Activated CD4-positive, alpha-beta T cell treated with anti-CD3 and anti-CD28 coated beads for 4 hours (primary cell): ENCODE measurements at places on chromosomes 11 and 22.

DNA sequence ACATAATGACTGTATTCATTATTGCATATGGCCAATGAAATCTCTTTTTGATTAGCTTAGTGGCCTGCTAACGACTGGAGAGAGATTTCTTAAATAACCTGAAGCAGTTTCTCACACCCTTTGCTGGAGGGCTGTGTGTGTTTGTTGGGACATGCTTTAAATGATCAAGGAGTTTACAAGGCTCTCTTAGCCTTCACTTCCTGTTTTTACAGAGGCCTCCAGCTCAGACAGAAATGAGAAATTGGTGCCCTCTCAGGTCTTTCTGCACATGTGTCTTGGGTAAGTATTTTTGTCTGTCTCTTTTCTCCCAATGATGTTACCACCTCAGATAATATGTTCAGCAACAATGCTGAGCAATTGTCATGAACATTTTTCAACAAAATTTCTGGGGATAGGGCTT is 884.4 kb upstream of the CNTN5 start:
- no peak for DNase-seq

- DNase-seq = no peak
These were observed 52.4 kb downstream of the MIAT start for GRCh38 chr22:26709617-26710390.

DNA sequence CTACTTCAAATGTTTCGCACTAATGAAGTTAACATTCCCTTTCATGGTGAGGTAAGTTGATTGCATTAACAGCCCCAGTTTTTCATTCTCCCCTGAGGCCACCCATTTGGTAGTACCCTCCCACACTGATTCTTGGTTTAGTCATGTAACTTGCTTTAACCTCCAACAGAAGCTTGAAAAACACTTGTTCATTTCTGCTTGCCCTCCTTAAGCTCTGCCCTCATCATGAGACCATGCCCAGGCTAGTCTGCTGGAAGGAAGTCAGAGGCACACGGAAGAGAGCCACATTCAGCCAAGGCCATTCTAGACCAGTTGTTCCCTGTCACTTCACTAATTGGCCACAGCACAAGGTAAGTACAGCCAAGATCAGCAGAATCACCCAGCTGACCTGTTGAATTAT is 50.7 kb upstream of the CD44 start:
- no peak for DNase-seq

GRCh38 chr11:33463059-33463458 is 205.9 kb downstream of the HIPK3 start:
- DNase-seq = no peak

DNA sequence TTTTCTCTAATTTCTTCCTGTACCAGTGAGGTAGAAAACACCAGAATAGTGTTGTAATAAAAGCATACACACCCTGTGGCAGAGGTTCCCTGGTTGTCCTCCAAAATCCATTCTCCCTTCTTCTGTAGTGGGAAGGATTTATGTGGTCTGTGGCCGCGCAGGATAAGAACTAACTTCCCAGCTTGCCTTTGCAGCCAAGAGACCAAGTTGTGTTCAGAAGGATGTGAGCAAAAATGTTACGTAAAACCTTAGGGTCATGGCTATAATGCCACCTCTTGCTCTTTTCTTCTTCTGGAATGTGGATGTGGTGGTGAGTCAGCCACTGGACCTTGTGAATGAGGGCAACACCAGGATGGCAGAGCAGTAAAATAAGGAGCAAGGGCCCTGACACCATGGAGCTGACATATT is 28.4 kb downstream of the CCDC90B start:
- no peak for DNase-seq

- no peak for DNase-seq
These were observed 6.3 kb upstream of the MCHR1 start for GRCh38 chr22:40673017-40673416.

- DNase-seq = no peak
These were observed 11.9 kb downstream of the CHID1 start for GRCh38 chr11:898540-899190.

DNA sequence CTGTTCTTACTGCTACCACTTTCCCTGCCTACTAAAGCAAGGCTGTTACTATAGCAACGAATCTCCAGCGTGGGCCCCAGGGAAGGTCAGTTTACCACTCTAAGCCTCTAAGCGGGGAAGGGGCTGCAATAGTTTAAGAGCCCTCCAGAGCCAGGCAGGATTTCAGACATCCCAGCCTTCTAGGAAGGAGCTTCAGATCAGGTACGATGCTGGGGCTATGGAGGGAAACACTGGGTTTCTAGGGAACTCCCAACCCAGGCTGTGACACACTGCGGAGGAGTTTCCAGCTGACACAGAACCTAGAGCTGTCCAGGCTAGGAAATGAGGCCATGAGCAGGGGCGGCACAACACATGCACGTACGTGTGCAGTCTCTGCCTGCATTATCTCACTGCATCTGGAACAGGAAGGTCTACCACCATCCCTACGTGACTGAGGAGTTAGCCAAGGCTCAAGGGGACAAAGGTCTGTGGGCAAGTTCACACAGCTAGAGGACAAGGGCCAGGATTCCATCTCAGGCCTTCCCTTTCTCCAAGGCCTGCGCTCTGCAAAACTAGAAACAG is 20.4 kb downstream of the HPS4 start:
- DNase-seq = no peak

- no peak for DNase-seq
These were observed 610.5 kb downstream of the INSC start for GRCh38 chr11:15725246-15725645.

DNA sequence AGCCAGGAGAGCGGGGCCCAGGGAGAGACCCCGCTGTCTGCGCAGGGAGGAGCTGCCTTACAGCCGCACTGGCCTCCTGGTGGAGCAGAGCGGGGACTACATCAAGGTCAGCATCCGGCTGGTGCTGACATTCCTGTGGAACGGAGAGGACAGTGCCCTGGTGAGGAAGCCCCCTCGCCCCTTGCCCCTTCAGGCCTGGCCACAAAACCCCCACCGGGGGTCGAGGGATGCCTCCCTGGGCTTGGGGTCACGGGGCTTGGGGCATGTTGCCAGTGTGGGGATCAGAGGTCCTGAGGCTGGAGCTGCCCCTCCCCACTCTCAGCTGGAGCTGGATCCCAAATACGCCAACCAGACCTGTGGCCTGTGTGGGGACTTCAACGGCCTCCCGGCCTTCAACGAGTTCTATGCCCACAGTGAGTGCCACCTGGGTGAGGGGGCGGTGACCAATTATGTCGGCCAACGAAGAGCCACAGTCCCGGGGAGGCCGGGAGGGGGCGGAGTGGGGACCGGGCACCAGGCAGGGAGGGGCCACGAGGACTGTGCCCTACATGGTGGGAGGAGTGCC is 4.2 kb downstream of the MUC5B start:
- DNase-seq = no peak

- no peak for DNase-seq
These were observed 16.3 kb upstream of the RBM4B start for GRCh38 chr11:66694056-66694410.

DNA sequence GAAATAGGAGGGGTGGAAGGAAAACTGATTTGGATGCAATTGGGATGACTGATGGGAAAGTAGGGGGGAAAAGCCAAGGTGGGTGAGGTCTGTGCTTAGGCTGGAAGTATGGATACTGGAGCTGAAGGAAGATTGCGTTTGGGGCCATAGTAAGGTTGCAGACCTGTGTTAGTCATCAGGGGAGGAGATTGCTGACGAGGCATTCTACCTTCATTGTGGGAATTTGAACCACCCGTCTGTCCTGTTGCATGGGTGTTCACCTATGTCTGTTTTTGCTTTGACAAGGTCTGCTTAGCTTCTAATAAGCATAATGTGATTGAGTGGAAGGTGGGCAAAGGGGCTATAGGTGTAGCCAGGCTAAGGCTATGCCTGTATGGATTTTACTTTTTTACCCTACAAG is 323.8 kb downstream of the BLID start:
- DNase-seq = no peak

GRCh38 chr11:37504060-37504611 is 906.1 kb upstream of the RAG2 start:
- DNase-seq = no peak

DNA sequence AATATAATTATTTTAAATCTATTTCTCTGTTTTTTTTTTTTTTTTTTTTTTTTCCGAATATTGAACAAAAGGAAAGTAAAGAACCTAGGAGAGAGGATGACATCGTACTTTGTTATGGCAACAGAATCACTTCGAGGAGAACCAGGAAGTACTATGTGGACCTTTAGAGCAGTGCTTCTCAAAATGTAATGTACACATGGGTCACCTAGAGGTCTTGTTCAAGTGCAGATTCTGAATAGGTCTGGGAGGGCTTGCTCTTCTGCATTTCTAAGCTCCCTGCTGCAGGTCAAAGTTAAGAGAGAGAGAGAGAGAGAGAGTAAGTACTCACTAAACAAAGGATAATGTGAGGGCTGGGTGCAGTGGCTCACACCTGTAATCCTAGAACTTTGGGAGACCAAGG is 419.5 kb upstream of the TENM4 start:
- DNase-seq = no peak

GRCh38 chr11:114078423-114078822 is 18.9 kb downstream of the ZBTB16 start:
- DNase-seq = no peak

GRCh38 chr11:69904161-69904973 is 85.2 kb upstream of the FGF3 start:
- no peak for DNase-seq

DNA sequence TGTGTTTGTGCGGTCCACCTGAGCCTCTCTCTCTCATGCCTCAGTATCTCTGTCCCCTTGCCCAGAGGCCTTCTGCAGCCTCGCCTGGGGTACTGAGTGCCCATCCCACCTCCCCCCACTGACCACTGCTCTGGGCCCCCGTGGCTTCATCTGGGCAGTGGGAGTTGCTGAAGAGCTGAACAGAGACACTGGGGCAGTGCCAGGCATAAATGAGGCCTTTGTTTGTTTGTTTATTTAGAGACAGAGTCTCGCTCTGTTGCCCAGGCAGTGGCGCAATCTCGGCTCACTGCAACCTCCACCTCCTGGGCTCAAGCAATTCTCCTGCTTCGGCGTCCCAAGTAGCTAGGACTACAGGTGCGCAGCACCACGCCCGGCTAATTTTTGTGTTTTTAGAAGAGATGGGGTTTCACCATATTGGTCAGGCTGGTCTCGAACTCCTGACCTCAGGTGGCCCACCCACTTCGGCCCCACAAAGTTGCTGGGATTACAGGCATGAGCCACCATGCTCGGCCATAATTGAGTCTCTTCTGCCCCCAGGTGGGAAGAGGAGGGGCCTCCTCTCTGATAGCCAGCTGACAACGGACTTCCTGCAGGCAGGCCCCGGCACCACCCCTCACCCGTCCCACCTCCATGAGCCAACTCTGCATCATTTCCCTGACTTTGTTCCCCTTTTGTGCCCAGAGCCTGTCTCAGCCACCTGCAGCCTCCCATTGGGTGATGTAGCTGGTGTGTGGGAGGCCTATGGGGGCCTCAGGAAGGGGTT is 9.3 kb downstream of the CRYBB3 start:
- DNase-seq = no peak

DNA sequence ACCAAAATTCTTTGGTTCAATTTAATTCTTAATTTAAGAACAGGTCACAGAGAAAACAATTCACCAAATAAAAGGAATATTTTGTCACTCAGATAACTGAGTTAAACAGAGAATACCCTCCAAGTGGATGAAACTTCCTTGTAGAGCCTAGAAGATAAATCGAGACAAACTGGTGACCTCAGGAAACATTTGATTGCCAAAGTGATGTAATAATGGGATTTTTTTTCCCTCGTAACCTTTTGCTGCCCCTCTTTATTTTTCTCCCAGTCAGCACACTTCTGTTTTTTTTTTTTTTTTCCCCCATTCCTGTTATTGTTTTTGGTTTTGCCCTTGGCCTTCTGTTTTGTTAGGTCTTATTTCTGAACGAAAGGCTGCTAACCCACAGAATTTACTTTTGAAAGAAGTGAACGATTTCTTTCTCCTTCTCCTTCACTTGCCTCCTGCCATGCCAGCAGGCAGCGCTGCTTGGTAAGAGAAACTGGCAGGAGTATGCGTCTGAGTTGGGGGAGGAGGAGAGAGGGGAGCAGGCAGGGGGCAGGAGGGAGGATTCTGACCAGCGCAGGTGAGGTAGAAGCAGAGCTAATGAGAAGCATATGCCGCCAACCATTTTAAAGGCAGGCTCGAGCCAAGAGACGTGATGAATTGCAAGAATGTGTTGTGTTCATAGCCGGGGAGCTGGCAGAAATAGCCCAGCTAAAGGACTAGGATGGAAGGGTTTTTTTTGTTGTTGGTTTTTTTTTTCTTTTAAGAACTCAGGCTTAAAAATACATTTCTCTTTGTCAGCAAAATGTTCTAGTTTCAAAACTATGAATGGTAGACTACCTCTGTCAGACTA is 121.9 kb upstream of the MTMR2 start:
- DNase-seq = no peak

- no peak for DNase-seq
These were observed 65.1 kb downstream of the PRSS23 start for GRCh38 chr11:86865436-86865835.

- DNase-seq = no peak
These were observed 4.0 kb downstream of the SCYL1 start for GRCh38 chr11:65528819-65529350.

DNA sequence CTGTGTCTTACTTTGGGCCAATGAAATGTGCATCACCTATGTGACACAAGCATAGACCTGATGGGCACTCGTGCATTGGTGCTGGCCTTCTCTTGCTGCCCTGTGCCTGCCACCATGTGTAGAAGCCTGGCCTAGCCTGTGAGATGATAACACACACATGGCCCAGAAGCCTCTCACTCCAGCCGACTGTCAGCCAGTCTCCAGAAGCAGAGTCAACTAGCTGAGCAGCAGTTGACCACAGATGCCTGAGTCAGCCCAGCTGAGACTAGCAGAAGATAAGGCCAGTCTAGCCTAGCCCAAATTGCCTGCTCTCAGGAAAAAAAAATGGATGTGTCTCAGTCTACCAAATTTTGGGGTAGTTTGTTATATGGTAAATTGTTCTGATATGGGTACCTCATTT is 46.2 kb downstream of the CSNK2A3 start:
- DNase-seq = no peak

- no peak for DNase-seq
These were observed 9.5 kb upstream of the GGA1 start for GRCh38 chr22:37599153-37599552.

DNA sequence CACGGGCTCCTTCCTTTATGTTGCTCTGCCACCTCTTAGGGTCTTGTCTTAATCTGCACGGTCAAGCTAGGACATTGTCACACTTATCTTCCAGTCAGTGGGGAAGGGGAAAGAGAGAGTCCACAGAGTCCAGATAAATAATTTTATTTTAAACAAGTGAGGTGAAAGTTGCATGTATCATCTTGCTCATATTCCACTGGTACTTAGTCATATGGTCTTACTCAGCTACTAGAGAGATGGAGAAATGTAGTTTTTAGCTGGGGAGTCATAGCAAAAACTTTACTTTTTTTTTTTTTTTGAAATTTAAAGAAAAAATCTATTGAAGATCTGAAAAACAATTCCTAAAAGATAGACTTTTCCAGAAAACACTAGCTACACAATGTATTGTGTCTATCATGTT is 29.0 kb downstream of the PDE3B start:
- no peak for DNase-seq

DNA sequence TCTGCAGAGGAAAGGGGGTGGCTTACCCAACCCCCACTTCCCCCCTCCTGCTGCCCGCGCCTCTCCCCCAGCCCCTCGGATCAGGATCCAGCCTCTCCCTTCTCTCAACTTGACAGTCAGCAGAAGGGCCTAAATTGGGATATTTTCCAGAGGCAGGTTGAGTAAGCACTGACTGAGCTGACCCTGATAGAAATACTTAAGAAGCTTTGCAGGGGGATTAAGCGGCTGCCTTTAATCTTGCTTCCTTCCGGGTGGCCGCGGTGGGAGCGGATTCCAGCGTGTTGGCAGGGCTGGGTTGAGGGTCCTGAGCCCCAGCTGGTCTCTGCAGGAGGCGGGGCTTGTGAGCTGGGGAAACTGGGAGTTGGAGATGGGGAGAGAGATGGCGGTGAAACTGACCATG is 445.2 kb downstream of the NTM start:
- DNase-seq = no peak
